ENCODE measurements at places on chromosomes 16 and 17. TPM values are rescaled to one million over a fixed set of nuclear protein-coding genes. Genes with fewer than 3 reads are reported as not detected.

GRCh38 chr16:17340804-17341203 is 130.0 kb downstream of the XYLT1 start:
- no peak for DNase-seq

GRCh38 chr16:26365161-26365940 is 673.6 kb downstream of the HS3ST4 start:
- no peak for DNase-seq

DNA sequence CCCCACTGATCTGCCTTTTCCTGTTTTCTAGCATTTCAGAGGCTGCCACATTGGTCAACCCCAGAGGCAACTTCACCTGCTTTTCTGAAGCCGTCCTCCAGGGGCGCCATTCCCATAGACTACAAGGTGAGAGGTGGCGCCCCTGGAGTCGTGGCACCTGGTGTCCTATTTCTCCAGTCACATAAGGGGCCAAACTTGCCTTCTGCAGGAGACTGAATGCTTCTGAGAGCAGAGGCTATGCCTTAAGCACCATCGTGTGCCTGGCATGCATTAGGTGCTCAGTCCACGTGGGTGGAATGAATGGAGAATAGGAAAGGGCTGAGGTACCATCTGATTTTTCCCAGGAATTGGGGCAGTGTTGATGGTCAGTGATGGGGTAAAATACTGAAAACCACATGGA is 164.8 kb downstream of the HAPSTR1 start:
- DNase-seq: peak; percentile 78

DNA sequence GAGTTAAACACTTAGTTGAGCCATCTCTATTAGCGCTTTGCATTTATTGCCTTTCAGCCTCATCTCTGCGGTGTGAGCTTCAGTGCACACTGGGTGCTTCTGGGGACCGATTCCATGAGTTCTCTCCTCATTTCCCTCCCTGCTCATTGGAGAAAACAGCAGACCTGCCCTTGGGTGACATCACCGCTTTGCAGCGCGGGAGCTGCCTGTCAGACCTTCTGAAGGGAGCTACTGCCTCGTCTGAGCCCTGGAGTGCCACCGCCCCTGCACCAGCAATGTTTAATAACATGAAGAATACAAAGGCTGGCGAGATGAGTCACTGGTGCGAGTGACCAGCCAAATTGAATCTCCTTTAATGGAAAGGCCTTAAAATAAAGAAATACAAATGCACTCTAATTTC is 30.2 kb upstream of the CPPED1 start:
- DNase-seq: no peak

DNA sequence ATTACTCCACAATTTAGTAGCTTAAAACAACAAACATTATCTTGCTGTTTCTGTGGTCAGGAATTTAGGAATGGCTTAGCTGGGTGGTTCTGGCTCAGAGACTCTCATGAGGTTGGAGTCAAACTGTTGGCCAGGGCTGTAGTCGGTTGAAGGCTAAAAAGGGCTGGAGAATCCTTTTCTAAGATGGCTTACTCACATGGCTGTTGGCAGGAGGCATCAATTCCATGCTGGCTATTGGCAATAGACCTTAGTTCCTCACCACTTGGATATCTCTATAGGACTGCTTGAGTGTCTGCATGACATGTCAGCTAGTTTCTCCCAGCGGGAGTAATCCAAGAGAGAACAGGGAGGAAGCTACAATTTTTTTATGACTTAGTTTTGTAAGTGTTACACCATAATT is 6.6 kb upstream of the EFCAB13 start:
- no peak for DNase-seq

- DNase-seq: no peak
Observed at GRCh38 chr17:17081304-17081940, 39.2 kb downstream of the MPRIP start.

DNA sequence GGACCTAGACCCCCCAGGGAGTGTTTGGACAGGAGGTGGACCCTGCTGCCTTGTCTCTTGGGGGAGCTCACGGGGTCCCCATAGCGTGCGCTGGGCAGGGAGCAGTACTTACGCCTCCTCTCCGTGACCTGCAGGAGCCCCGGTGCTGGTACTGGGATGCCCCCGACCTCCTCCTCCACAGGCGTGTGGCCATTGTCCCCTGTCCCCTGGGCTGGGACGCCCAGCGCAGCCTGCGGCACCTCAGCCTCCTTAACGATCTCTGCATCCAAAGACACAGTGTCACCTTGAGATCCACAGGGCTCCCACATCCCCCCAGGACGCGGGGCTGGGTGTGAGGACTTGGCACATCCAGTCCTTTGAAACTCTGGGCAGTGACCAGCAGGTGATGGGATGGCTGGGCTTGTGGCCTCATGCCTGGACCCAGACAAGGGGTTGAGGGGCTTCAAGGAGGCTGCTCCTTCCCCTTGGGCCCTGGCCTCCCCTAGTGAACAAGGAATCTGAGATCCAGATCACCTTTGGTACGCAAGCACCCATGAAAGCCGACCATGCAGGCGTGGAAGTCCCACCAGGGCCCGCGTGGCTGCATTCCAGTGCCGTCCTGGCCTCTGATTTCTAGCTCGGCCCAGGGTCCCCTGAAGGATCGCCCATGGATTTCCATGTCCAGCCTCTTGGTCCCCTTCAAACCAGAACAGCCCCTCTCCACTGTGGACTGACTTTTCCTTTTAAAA is 9.9 kb downstream of the DBNDD1 start:
- no peak for DNase-seq

GRCh38 chr16:47492036-47492427 is 30.9 kb downstream of the PHKB start:
- DNase-seq: no peak

DNA sequence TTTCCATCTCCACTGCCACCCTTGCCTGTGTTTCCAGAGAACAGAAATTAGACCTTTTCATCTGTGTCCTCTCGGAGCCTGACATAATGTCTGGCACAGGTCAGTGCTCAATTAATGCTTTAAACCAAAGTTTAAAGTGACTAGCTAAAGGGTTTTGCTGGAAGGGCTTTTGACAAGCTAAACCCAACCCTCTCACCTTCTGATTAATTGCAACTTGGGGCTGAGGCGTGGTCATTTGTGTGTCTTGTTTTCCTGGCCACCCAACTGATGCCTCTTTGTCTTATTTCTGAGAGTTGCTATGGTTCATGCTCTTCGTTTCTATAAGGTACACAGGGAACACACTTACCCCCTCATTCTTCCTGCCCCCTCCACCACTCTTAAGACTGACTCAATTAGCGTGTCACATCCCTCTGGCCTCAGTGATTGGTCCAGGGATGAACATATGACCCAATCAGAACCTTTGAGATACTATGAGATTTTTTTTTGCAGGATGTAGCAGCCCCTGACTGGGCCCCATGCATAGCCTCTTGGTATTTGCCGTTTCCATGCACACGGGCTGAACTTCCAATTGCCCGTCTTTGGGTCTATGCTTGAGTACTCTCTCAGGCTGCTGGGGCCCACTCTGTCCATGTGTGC is 15.8 kb upstream of the BRD7 start:
- no peak for DNase-seq

GRCh38 chr17:46777943-46778915 is 40.3 kb downstream of the WNT3 start:
- DNase-seq: peak; percentile 55

GRCh38 chr17:49456183-49456965 is 38.7 kb upstream of the NGFR start:
- DNase-seq: no peak

NGFR gene
- polyA plus RNA-seq: 0.11 TPM

DNAI2 gene
- not detected for polyA plus RNA-seq

GP1BA gene
- polyA plus RNA-seq: not detected

PLSCR3 gene
- 12.8 TPM for polyA plus RNA-seq

Data from K562 (cell line).